ENCODE measurements at places on chromosomes 3 and 15.
A peak's percentile ranks its signal among the peaks of the same experiment; 100 is the strongest.

- DNase-seq: no peak
Measured at GRCh38 chr15:74978503-74978902, 16.9 kb upstream of the SCAMP5 start.

GRCh38 chr15:38685686-38686339 lies 121.2 kb upstream of the RASGRP1 start:
- no peak for DNase-seq

GRCh38 chr3:61409638-61410037 lies 151.7 kb upstream of the PTPRG start:
- no peak for DNase-seq

DNA sequence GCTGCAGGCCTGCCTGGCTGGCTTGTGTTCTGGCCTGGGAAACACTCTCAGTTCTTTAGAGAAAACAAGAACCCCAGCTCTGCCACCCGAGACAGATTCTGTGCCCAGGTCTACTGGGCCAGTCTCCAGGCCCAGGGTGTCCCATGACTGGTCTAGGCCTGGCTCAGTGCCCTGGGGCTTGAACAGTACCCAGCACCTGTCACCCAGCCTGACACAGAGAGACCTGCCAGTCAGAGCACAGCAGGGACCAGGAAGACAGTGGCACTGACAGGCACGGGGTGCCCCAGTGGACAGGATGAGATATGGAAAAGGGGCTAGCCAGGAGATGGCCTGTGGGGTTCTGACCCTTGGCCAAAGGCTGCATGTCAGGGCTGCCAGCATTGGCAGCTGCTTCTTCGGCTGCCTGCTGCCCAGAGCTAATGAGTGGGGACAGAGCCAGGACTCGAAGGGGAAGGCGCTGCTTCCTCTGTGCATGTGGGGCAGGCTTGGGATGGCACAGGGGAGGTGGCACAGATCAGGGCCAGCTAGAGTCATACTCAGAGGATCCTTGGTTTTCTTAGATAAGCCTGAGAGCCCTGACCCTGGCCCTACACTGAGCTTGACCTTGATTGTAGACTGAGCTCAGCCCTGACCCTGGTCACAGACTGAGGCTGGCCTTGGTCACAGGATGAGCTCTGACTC lies 15.1 kb downstream of the CCDC33 start:
- peak; percentile 77 for DNase-seq

DNA sequence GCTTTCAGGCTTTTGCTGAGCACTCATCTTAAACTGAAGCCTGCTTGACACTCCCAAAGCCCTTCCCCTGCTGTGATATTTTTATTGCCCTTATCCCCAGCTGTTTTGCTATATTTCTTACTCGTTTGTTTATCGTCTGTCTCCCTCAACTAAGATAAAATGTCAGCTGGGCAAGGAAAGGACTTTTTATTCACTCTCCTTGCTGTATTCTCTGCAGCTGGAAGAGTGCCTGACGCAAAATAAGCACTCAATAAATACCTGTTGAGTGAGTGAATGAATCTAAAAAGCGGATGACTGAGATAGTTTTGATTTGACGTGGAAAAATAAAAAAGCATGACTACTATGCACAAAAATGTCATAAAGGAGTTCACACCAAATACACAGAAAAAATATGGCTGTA lies 84.8 kb upstream of the POMGNT2 start:
- no peak for DNase-seq

DNA sequence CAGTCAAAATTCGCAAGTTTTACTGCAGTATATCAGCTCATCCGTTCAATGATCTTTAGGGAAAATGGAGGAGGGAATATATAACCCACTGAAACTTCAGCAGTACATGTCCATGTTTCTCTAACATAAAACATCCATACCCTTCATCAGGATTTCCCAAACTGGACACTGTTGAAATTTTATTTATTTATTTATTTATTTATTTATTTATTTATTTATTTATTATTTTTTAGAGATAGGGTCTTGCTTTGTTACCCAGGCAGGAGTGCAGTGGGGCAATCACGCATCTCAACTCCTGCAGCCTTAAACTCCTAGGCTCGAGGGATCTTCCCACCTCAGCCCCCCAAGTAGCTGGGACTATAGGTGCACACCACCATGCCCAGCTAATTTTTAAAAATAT lies 14.8 kb upstream of the HLTF start:
- DNase-seq: no peak

- DNase-seq: peak; percentile 53
Measured at GRCh38 chr3:150253622-150254021, 154.5 kb upstream of the TSC22D2 start.
